ENCODE measurements at places on chromosomes 1 and 21.

DNA sequence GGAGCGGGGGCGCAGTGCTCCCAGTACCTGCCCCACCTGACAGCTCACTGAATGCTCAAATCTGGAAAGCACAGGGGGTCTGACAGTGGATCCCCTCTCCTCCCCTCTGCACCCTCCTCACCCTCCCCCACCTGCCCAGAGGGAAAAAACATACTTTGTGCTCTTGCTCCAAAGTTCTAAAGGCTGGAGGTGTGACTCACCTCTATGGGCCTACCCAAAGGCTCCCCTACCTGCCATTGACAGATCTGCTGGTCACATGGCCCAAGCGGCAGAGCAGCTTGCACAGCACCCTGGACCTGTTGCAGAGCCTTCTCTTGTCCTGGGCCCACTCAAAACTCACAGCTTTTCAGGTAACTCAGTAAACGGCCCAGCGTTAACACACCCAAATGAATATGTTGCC is 55.7 kb downstream of the ADSS2 start:
- H3K4me3 ChIP-seq, result no peak overlapping the region
- no peak overlapping the region for H3K27ac ChIP-seq
- no peak for DNase-seq
- H3K27me3 ChIP-seq, result no peaks in the 10 kb centered on the region

GRCh38 chr1:94285031-94285654 is 47.8 kb upstream of the ARHGAP29 start:
- H3K4me3 ChIP-seq, result no peak overlapping the region
- no peaks in the 10 kb centered on the region for H3K4me1 ChIP-seq
- no peaks in the 10 kb centered on the region for H3K36me3 ChIP-seq

DNA sequence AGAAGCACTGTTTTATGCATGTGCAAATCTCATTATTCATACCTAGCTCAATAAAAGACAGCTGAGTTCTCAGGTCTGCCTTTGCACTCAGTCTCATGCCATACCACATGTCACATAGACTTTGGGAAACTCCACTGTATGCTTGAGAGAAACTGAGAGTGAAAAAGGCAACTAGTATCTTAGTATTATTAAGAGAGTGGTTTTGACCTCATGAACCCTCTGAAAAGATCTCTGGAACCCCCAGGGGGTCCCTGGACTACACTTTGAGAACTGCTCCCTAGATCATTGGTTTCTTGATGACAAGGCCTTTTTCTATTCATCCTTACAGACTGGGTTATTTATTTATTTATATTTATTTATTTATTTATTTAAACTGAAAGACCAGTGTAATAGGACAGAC is 3.7 kb upstream of the RHEX start:
- H3K4me1 ChIP-seq, result peaks cover 18% of the 10 kb centered on the region
- no peak for DNase-seq
- no peak overlapping the region for H3K4me3 ChIP-seq
- no peaks in the 10 kb centered on the region for H3K27me3 ChIP-seq

GRCh38 chr1:53949023-53949990 is 3.2 kb downstream of the LRRC42 start:
- peaks cover 18% of the 10 kb centered on the region for H3K36me3 ChIP-seq
- peak; percentile 17 for DNase-seq
- no peak overlapping the region for H3K27ac ChIP-seq
- peaks cover 18% of the 10 kb centered on the region for H3K4me1 ChIP-seq
- no peak overlapping the region for H3K4me3 ChIP-seq

DNA sequence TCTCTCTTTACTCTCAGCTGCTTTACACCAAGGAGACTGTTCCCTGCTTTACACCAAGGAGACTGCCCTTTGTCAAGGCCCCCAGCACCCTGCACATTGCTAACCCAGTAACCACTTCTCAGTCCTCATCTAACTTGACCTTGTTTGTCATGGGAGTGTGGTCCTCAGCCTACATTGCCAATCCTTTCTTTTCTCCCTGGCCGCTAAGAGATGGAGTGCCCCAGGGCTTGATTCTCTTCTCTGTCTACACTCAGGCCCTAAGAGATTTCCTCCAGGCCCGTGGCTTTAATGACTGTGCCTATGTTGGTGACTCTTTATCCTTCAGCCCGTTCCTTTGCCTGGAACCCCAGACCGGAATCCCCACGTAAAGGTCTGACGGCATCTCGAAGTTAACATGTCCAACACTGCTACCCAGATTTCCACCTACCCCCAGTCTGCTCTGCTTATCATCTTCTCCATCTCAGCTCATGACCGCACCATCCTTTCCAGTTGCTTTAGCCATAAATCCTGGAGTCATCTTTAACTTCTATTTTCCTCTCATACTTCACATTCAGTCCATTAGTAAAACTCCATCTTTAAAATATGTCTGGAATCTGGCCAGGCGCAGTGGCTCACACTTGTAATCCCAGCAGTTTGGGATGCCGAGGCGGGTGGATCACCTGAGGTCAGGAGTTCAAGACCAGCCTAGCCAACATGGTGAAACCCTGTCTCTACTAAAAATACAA is 9.5 kb upstream of the SEMA4A start:
- H3K36me3 ChIP-seq, result no peaks in the 10 kb centered on the region
- DNase-seq, result no peak
- H3K4me1 ChIP-seq, result peaks cover 11% of the 10 kb centered on the region
- no peak overlapping the region for H3K27ac ChIP-seq
- no peaks in the 10 kb centered on the region for H3K27me3 ChIP-seq

Measured in CD4-positive, CD25-positive, alpha-beta regulatory T cell (primary cell).